ENCODE measurements at places on chromosomes 1 and 21.

GRCh38 chr1:85606414-85606800 lies 25.8 kb downstream of the CCN1 start:
- peak; percentile 73 for DNase-seq

GRCh38 chr21:34850166-34850690 lies 181.4 kb downstream of the CLIC6 start:
- DNase-seq = no peak

GRCh38 chr1:75723989-75724471 lies 479 bp upstream of the ACADM start:
- DNase-seq = peak; percentile 87

GRCh38 chr1:12643785-12644184 lies at the start of gene AADACL4:
AADACL4 (plus strand) TSS chr1:12644085; CDS start chr1:12644547, 462 bp downstream.
- DNase-seq = no peak

- peak; percentile 95 for DNase-seq
Observed at GRCh38 chr1:23867895-23868556, at the start of gene FUCA1. FUCA1 (minus strand) TSS chr1:23868290; CDS start chr1:23868286, 4 bp downstream.

DNA sequence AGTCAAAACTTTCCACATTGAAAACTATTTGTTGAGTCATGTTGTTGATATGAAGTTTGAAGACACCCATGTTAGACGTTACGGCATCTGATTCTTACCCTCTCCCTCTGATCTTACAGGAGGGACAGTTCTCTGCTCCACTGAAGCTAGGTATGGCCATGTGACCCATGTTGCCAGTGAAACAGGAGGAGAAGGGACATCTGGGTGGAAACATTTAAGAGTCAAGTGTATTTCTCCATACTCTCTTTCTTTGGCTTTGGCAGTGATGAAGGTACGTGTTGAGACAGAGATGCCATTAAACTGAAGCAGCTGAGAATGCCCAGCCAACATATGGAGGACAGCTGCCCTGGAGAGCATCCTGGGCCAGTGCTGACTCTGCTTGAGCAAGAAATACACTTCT lies 198.4 kb upstream of the PTGFR start:
- DNase-seq = no peak

DNA sequence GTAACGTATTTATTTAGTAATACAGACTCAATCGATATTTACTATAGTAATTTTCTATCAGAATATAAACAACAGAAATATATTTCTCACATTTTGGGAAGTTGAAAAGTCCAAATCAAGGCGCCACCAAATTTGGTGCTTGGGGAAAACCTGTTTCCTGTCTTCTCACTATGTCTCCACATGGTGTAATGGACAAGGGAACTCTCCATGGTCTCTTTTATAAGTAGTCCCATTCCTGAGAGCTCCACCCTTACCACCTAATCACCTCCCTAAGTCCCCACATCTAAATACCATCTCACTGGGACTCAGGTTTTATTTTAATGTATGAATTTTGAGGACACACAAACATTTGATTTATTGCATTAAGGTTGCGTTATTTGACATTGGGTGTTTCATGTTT lies 848.0 kb downstream of the LTN1 start:
- no peak for DNase-seq

DNA sequence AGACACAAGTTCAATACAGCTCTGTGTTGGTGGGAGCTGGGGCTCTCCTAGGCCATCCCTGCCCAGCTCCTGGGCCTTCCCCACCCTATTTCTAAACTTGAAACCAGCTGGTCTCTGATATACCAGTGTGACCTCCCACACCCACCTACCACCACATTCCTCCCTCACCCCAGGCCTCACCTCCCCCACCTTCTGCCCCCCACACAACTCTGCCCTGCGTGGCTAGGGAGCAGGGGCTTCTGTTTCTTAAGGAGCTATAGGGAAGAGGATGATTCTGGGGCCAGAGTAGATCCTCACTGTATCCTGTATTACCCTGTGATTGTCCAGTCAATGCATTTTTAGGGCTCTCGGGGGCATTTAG lies 16.5 kb downstream of the NES start:
- no peak for DNase-seq

- DNase-seq = peak; percentile 41
Observed at GRCh38 chr21:38293765-38294164, 37.0 kb downstream of the KCNJ15 start.

GRCh38 chr1:80217377-80217986 lies 1211.0 kb upstream of the ADGRL4 start:
- DNase-seq = peak; percentile 72

DNA sequence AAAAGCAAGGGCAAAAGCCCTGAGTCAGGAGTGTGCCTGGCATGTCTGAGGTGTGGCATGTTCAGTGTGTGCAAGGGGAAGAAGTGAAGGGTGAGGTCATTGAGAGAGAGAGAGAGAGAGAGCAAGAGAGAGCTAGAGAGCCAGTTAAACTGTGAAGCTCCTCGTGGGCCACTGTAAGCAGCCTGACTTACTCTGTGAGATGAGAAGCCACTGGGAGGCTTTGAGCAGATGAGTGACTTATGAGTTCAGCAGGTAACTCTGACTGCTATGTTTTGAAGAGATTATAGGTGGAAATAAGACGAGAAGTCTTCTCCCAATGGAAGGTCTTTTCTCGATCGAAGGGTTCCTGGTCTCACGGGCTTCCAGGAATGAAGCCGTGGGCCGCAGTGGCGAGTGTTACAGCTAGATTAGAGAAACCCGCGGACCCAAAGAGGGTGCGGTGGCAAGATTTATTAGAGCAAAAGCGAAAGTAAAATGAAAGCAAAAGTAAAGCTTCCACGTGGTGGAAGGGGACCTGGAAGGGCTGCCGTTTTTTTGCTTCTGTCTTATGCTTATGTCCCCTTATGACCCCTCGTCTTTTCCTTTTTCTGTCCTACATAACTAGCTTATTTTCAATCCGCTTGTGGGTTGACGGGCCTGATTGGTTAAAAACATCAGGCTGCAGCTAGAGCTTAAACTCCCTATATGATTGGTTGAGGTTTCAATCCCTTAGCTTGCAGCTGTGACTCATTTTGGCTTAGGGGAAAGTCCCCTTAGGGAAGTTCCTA lies 323.1 kb upstream of the FAM78B start:
- peak; percentile 82 for DNase-seq

DNA sequence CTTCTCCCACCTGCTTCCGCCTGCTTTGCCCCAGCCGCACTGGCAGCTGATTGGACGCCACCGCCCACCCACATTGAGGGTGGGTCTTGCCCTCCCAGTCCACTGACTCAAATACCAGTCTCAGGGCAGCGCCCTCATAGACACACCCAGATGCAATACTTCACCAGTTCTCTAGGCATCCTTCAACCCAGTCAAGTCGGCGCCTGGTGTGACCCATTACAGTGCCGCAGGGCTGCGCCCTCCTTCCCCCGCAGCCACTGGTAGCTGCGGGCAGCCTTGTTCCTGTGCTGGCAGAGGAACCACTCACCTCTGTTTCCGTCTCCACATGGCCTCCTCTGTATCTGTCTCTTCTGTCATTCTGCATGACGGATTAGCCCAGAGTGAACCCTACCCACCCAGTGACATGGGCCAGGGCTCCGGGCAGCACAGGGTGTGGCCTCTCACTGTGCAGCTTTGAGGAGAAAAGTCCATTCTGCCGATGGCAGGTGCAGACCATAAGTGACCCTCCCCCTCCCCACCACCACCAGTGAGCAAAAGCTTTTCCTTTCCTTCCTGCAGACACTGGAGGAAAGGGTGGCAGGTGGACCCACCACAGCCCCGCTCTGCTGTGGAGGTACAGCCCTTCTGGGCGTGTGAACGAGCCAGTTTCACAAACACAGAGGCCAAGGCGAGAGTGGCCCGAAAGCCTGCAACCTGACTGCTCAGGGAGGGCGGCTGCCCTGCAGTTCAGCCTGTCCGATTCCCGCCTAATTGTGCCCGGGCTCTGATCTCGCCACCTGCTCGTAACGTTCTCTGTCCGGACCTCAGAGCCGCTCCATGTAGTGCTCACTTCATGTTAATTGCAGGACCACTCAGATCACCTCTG lies 57.1 kb downstream of the FAAP20 start:
- DNase-seq = no peak

GRCh38 chr1:154993572-154994268 lies at the start of gene LENEP:
LENEP (plus strand) TSS chr1:154993586; CDS start chr1:154993608, 22 bp downstream.
- DNase-seq = no peak

- peak; percentile 6 for DNase-seq
Observed at GRCh38 chr1:219555806-219556205, 57.1 kb downstream of the ZC3H11B start.

DNA sequence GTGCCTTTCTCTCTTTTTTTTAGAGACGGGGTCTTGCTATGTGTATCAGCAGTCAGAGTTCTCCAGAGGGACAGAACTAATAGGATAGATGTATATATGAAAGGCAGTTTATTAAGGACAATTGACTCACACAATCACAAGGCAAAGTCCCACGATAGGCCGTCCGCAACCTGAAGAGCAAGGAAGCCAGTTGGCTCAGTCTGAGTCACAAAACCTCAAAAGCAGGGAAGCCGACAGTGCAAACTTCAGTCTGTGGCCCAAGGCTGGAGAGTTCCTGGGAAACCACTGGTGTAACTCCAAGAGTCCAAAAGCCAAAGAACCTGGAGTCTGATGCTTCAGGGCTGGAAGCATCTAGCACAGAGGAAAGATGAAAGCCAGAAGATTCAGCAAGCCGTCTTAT lies 16.3 kb upstream of the H3-3A start:
- DNase-seq = peak; percentile 45

DNA sequence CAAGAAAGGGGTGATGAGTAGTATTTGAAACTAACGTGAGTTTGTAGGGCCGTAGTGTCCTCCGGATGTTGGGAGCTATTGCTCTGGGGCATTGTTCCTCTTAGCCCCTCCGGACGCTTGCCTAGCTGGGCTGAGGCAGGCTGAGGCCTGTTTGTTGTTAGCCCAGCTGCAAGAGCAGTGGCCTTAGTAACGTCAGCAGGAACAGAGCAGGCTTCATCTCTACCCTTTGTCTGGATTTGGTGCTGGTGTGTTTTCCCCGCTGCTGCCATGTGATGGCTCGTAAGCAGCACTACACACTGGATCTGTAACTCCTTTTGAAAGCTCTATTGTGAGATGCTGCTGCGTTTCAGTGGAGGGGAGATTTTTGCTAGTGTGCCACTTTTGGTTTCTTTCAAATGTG lies 57.6 kb downstream of the DNM3 start:
- peak; percentile 5 for DNase-seq

GRCh38 chr1:19449454-19450228 lies 35.7 kb downstream of the CAPZB start:
- peak; percentile 61 for DNase-seq

GRCh38 chr1:44973645-44974044 lies 12.8 kb downstream of the EIF2B3 start:
- DNase-seq = no peak

- DNase-seq = peak; percentile 75
Observed at GRCh38 chr1:220426989-220427388, 100.9 kb upstream of the MARK1 start.

- DNase-seq = no peak
Observed at GRCh38 chr1:29236712-29237128, 398 bp downstream of the PTPRU start.

- no peak for DNase-seq
Observed at GRCh38 chr1:232992227-232992626, 41.8 kb downstream of the NTPCR start.

- no peak for DNase-seq
Observed at GRCh38 chr1:177441281-177441680, 270.5 kb downstream of the BRINP2 start.

- peak; percentile 67 for DNase-seq
Observed at GRCh38 chr1:54543729-54544496, 4.1 kb upstream of the ACOT11 start.

DNA sequence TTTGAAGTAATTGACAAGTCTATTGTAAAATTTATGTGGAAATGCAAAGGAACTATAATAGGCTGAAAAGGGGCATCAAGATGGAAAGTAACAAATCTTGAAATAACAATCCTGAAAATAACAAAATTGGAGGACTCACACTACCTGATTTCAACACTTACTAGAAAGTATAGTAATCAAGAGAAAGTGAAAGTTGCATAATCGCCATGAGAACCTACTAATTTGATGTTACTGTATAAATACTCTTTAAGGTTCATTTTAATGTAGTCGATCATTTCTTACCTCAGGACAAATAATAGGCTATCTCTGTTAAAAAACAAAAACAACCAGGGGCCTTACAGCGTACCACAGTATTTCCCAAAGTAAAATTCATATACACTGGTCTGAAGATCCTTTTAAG lies 71.7 kb downstream of the EDEM3 start:
- no peak for DNase-seq

- no peak for DNase-seq
Observed at GRCh38 chr1:1120096-1120495, 4.2 kb upstream of the C1orf159 start.

GRCh38 chr1:168794057-168794456 lies 65.1 kb upstream of the DPT start:
- no peak for DNase-seq

DNA sequence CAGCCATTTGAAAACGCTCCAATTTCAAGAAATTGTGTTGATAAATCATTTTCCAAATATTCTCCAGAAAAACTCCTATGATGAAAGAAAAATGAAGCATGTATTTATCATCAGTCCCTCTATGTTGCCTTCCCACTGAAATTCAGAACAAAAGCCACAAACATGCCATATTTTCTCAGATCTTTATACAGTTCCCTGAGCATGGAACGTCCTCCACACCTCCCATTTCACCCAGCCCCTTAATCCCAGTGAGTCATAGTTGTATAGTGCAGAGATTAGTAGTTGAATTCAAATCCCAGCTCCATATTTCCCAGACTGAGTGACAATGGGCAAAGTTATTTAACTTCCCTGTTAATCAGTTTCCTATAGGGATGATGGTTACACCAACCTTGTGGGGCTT lies 20.6 kb upstream of the NPL start:
- no peak for DNase-seq

DNA sequence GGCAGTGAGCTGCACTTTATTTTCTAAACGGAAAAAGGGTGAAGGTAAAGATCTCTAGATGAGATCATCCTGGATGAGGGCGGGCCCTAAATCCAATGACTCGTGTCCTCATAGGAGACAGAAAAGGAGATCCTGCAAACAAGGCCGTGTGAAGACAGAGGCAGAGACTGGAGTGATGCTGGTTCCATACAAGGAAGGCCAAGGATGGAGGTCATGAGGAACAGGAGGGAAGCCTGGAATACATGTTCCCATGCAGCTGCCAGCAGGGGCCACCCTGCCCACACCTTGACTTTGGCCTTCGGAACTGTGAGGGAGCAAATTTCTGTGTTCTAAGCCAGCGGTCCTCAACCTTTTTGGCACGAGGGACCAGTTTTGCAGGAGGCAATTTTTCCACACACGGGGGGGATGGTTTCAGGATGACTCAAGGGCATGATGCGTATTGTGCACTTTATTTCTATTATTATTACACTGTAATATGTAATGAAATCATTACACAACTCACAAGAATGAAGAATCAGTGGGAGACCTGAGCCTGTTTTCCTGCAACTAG lies 94.3 kb downstream of the PSMG1 start:
- peak; percentile 62 for DNase-seq

GRCh38 chr1:22117851-22118250 lies 25.0 kb downstream of the WNT4 start:
- no peak for DNase-seq

GRCh38 chr1:111961773-111962565 lies 27.5 kb downstream of the KCND3 start:
- DNase-seq = no peak

Measured in kidney tubule cell (primary cell).